ENCODE measurements at places on chromosomes 13 and 19. TPM values are rescaled to one million over a fixed set of nuclear protein-coding genes. Genes with fewer than 3 reads are reported as not detected.
A peak's percentile ranks its signal among the peaks of the same experiment; 100 is the strongest.

Gene RFC3
- total RNA-seq = 13.9 TPM

DNA sequence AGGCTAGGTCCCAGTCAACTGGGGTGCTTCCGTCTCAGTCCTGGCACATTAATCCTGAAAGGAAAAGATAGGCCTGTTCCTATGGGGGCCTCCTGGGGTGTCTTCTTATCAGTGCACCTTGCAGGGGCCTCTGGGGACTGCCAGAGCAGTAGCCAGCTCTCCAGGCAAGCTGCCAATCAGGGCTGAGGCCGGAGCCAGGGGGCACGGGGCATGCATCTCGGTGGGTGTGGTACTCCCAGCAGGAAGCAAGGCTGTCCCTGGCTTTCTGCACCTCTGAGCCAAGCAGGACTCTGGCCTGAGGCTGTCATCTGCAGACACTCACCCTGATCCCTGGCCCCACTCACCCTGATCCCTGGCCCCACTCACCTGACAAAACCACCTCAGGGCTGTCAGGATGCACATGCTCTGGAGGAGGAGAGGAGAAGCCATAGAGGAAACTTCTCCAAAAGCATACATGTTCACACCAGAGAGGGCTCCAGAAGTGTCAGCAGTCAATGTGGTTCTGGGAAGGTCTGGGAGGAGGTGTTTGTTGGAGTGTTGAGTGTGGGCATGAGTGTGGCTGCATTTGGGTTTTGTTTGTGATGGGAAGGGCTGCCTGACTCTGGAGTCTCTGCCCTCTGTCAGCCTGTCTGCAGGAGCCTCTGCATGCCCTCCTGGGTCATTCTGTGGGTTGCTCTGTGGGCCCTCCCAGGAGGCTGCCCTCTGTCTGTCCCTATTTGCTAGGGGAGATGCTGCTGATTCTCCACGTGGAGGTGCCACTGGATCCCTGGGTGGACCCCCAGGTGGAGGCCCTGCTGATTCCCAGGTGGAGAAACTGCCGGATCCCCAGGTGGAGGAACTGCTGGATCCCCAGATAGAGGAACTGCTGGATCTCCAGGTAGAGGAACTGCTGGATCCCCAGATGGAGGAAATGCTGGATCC, 22.7 kb upstream of the KCTD15 start:
- H3K27ac ChIP-seq = no peak overlapping the region
- no peak overlapping the region for H3K4me3 ChIP-seq
- DNase-seq = no peak
- no peaks in the 10 kb centered on the region for H3K36me3 ChIP-seq
- no peaks in the 10 kb centered on the region for H3K4me1 ChIP-seq

Gene ICAM5
- total RNA-seq = 22.9 TPM

- no peak overlapping the region for H3K4me3 ChIP-seq
- peaks cover 47% of the 10 kb centered on the region for H3K4me1 ChIP-seq
- H3K27ac ChIP-seq = peak overlapping the region; percentile 86
- no peaks in the 10 kb centered on the region for H3K27me3 ChIP-seq
- H3K36me3 ChIP-seq = no peaks in the 10 kb centered on the region
Observed at GRCh38 chr19:46902402-46902766, 41.6 kb downstream of the ARHGAP35 start.

Gene CEACAM8
- total RNA-seq = not detected

Gene GPR12
- not detected for total RNA-seq
